ENCODE measurements at places on chromosomes 7 and 10. TPM values are rescaled to one million over a fixed set of nuclear protein-coding genes. Genes with fewer than 3 reads are reported as not detected.

- DNase-seq = no peak
These were observed 39.3 kb downstream of the BAZ1B start for GRCh38 chr7:73482746-73483145.

DNA sequence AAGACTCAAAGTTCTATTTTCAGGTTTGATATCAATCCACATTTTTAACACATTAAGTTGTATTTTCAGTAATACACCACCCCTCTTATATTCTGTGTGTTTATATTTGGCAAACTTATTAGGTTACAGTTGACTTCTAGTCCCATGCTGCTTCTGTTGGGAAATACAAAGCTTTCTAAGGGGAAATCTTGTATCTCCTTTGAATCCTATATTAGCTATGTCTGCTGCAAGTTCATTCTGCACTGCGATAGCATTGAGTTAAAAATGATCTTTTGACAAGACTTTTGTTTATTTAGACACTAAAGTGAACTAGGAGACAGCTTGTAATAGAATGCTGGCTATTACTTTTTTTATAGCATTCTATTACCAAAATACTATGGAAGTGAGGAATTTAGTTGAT lies 625.1 kb upstream of the ANKRD30A start:
- DNase-seq = no peak

- DNase-seq = no peak
These were observed 456.2 kb upstream of the NRP1 start for GRCh38 chr10:33790521-33791271.

GRCh38 chr10:56547163-56547562 lies 186.1 kb upstream of the ZWINT start:
- DNase-seq = no peak

DNA sequence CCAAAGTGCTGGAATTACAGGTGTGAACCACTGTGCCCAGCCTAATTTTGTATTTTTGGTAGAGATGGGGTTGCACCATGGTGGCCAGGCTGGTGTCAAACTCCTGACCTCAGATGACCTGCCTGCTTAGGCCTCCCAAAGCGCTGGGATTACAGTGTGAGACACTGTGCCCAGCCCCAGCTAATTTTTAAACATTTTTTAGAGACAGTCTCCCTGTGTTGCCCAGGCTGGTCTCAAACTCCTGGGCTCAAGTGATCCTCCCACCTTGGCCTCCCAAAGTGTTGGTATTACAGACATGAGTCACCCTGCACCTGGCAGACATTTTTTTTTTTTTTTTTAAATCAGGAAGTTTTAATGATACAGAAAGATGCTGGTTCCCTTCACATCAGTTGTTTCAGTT lies 15.5 kb downstream of the DENND10 start:
- no peak for DNase-seq

DNA sequence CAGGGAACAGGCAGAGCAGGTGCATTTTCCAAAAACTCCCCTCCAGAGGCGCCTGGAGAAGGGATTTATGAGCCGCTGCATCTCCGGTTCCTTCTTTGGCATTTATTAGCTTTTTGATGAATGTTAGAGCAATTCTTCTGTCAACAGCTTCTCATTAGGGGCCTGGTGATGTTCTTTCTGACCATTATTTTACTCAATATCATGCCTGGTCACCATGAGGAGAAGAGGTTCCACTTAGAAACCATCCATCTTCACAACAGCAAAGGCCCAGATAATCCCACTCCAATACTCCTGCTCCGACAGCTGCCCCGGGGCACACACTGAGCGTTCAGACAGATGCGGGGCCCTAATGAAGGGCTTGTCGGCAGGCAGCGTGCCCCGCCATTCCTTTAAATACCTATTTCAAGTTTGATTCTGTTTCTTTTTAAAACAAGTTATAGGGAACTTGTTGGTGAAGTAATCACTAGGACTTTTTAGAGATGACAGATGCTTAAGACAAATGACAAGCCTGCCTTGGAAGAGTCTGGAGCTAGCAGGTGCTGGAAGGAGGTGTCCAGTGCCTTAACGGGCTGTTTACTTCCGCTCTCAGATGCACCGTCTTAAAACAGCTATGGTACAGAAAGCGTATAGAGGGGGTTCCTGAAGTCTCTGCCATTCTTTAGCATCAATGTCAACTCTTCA lies 31.7 kb downstream of the ECHDC3 start:
- DNase-seq = no peak

GRCh38 chr10:34699904-34700517 lies 115.1 kb downstream of the PARD3 start:
- no peak for DNase-seq

DNA sequence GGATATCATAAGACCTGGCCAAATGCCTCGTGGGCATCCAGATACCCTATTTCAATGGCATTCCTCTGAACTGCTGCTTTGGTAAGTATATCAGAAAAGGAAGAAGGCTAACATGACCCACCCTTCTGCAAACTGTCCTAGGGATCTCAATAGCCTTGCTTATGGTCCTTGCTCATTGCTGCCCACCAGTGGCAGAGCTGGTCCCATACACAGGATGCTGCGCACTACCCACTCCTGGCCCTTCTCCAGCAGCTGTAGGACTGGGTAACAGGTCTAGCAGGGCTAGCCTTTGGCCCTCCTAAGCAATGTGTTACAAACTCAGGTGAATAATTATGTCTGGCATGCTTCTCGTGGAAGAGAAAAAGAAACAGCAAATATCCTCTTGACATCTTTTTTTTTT lies 72.5 kb downstream of the C10orf90 start:
- no peak for DNase-seq

- DNase-seq = no peak
These were observed 50.6 kb downstream of the IRF5 start for GRCh38 chr7:128988372-128988771.

DNA sequence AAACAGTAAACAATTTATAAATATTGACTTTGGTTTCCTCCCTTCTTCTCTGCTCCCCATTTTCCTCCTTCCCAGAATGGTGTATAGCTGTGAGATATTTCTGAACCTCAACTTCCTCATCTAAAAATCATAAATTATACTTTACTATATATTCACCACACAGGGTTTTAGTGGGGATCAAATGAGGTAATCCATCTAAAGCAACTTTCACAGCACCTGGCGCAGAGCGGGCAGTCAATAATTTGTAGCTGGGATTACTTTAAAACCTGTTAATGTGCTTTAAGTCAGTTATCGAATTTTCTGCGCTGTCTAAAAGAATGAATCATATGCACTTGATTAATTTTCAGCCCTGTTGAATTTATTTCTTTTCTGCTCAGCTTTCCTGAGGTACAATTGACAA lies 172.7 kb downstream of the PTEN start:
- DNase-seq = no peak

- no peak for DNase-seq
These were observed 161.6 kb upstream of the KMT2E start for GRCh38 chr7:104852386-104852785.

- DNase-seq = no peak
These were observed 89.6 kb downstream of the CABCOCO1 start for GRCh38 chr10:61752111-61753011.

Gene RBP3
- 0.10 TPM for polyA plus RNA-seq

Gene SPDYE9
- 0.49 TPM for polyA plus RNA-seq

Gene ABCB4
- polyA plus RNA-seq = 0.79 TPM
